ENCODE measurements at places on chromosomes 3 and 15.

- DNase-seq = no peak
Observed at GRCh38 chr3:175521406-175521805, 662.3 kb downstream of the NAALADL2 start.

GRCh38 chr3:157514371-157514895, 11.2 kb upstream of the VEPH1 start:
- no peak for DNase-seq

DNA sequence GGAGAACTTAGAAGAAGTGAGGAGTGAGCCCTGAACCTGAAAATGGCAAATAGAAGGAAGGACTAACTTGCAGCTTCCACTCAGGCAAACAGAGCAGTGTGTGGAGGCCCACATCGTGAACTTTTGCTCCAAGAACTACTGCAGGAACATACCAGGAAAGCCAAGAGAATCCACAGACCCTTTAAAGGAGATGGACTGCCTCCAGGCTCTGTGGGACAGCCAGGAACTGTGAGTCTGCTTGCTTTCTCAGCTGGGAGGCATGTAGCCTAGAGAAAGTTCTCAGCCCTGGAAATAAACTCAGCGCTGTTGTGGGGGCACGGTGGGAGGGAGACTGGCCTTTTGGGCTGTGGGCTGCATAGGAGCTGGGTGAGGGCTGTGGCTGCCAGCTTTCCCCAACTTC, 93.0 kb downstream of the SNRK start:
- no peak for DNase-seq

- DNase-seq = no peak
Observed at GRCh38 chr3:160885791-160886286, 129.8 kb downstream of the PPM1L start.

DNA sequence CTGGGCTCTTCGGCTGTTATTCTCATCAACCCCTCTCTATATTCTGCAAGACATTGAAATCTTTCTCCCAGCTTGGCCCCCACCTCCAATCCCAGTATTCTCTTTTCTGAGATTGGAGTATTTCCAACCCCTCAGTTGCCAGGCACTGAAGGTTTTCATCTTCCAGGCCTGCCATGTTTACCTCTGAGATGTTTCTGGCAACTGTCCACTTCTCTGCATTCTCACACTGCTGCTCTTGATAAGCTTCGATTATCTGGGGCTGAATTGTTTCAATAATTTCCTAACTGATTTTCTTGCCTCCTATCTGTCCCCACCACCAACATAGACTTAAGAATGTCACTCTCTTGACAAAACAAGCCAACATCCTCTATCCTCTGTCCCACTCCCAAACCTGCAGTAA, 1.4 kb upstream of the GPR156 start:
- DNase-seq = no peak

DNA sequence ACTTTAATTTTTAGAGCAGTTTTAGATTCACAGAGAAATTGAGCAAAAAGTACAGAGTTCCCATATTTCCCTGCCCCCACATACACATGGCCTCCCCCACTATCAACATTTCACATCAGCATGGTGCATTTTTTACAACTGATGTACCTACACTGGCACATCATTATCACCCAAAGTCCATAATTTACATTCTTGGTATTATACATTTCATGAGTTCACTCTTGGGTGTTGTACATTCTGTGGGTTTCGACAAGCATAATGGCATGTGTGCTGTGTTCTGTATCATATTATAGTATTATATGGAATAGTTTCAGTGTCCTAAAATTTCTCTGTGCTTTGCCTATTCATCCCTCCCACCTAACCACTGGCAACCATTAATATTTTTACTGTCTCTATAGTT, 419.8 kb upstream of the THBS1 start:
- DNase-seq = no peak

- DNase-seq = no peak
Observed at GRCh38 chr3:102941786-102942185, 507.0 kb downstream of the ZPLD1 start.

Data from stimulated activated CD4-positive, alpha-beta T cell treated with anti-CD3 and anti-CD28 coated beads, Interleukin-1b, Interleukin-23, amount 100 ng/mL, for 48 hours (primary cell).